NCI-H226 (cell line): ENCODE measurements at places on chromosomes 1 and 21.

DNA sequence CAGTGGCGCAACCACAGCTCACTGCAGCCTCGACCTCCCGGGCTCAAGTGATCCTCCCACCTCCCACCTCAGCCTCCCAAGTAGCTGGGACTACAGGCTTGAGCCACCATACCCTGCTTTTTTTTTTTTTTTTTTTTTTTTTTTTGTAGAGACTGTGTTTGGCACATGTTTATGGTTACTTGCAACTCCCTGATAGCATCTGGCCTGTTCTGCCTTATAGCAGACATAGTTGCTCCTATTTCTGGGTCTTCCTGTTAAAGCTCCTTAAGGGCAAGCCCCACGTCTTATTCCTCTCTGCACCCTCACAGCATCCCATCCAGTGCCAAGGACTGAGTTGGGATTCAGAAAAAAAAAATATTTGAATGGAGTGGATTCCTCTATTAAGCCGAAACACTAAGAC lies 17.1 kb upstream of the CNR2 start:
- no peak for DNase-seq

DNA sequence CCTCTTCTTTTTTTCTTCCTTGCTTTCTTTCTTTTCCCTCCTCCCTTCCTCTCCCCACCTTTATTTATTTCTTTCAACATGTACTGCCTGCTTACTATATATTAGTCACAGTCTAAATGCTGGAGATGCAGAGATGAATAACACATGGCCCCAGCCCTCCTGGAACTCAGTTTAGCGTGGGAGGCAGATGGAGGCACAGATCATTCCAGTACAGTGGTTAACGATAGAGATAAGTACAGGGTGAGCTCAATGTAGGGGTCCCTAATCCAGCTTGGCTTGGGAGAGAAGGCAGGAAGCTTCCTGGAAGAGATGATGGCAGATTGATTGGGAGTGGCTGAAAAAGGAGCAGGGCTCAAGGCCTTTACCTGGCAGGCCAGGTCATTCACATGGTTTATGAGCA lies 55.6 kb upstream of the PPP2R5A start:
- peak; percentile 64 for DNase-seq

DNA sequence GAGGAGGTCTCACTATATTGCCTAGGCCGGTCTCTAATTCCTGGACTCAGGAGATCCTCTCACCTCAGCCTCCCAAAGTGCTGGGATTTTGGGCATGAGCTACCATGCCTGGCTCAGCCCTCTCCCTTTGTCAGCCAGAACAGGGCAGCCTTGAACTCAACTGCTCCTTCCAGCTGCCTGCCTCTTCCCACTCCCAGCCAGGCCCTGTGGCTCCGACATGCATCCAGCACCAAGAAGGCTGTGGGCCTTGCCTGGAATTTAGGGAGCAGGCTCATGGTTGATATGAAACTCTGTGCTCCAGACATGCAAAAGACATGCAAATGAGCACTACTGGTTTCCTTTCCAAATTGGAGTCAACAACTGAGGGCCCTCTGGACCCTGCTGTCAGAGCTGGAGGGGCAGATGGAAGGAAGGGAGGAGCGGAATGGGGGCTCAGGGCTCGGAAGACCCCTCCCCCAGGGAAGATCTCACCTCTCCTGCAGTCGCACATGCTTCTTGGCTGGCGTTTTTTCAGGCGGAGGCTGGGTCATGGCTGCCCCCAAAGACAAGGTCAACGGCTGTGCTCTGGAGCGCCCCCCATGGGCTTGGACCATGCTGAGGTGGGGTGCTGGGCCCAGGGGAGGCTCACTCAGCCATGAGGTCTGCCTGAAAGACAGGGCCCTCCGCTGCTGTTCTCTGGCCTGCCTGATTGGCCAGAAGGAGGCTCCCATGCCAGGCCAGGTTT lies 1.4 kb downstream of the PTPN7 start:
- DNase-seq: no peak

- no peak for DNase-seq
These were observed 239.9 kb downstream of the DPYD start for GRCh38 chr1:97680894-97681293.

DNA sequence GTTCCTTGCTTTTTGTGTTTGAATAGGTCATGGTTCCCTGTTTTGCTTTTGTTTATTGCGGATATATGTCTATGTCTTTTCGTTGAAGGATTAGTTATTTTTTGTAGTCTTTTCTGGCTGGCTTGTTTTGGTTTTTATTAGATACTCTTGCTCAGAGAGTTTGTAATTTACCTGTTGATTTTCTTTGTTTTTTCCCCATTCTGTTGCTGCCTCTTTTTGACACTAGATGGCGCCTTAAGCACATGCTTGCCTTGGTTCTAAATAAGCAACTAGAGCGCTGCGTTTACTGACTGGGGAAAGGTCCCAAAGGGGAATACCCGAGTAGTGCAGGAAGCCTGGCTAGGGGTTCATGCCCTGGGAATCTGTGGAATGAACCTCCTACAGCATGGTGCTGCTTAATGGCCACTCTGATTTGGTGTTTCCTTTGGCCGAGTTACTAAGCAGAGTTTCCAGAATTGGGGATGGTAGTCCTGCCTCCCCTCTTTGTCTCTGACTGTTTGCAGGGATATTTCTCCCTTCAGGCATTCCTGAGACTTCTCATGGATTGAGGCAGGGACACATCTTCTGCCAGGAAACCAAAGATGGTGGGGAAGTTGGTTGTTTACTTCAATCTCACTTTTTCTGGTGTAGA lies 143.2 kb downstream of the PTPRU start:
- no peak for DNase-seq

GRCh38 chr1:36204347-36204909 lies 19.8 kb upstream of the THRAP3 start:
- DNase-seq: no peak

DNA sequence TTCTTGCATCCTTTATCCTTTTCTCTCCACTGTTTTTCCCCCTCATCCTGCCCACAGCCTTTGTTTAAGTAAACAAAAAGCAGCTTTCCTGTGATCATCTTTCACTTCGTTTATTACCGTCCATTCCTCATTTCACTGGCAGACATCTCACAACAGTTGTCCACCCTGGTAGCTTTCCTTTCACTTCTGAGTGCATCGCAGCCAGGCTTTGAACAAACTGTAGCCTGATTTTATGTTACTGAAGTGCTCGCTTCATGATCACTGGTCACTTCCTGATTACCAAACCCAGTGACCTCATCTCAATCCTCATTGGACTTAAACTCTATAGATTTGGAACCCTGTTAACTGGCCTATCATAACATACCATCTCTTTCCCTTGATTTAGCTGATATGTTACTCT lies 67.7 kb downstream of the SDCCAG8 start:
- DNase-seq: no peak

- DNase-seq: no peak
These were observed 38.9 kb downstream of the PLPP3 start for GRCh38 chr1:56540467-56540866.

- peak; percentile 52 for DNase-seq
These were observed at the start of gene HPCA for GRCh38 chr1:32886004-32886827. TSS of gene HPCA (plus strand) at chr1:32886491. CDS start at chr1:32888899, 2,408 bp downstream.

GRCh38 chr21:38965910-38966504 lies 160.3 kb downstream of the ETS2 start:
- no peak for DNase-seq

GRCh38 chr1:172095846-172096245 lies 254.5 kb downstream of the DNM3 start:
- DNase-seq: no peak

GRCh38 chr1:112666946-112667345 lies 7.5 kb upstream of the MOV10 start:
- no peak for DNase-seq

- no peak for DNase-seq
These were observed 21.0 kb upstream of the PCBP3 start for GRCh38 chr21:45622416-45623097.

- peak; percentile 28 for DNase-seq
These were observed 168.8 kb upstream of the B3GALT2 start for GRCh38 chr1:193355178-193355577.

GRCh38 chr1:208985231-208985630 lies 598.3 kb upstream of the CAMK1G start:
- DNase-seq: peak; percentile 63

GRCh38 chr1:53459321-53460175 lies at the start of gene DMRTB1:
TSS of gene DMRTB1 (plus strand) at chr1:53459399. CDS start at chr1:53459454, 55 bp downstream.
- DNase-seq: no peak

GRCh38 chr1:201551877-201552731 lies 13.2 kb downstream of the NAV1 start:
- DNase-seq: no peak

GRCh38 chr1:203402629-203403337 lies 51.9 kb upstream of the FMOD start:
- DNase-seq: no peak

DNA sequence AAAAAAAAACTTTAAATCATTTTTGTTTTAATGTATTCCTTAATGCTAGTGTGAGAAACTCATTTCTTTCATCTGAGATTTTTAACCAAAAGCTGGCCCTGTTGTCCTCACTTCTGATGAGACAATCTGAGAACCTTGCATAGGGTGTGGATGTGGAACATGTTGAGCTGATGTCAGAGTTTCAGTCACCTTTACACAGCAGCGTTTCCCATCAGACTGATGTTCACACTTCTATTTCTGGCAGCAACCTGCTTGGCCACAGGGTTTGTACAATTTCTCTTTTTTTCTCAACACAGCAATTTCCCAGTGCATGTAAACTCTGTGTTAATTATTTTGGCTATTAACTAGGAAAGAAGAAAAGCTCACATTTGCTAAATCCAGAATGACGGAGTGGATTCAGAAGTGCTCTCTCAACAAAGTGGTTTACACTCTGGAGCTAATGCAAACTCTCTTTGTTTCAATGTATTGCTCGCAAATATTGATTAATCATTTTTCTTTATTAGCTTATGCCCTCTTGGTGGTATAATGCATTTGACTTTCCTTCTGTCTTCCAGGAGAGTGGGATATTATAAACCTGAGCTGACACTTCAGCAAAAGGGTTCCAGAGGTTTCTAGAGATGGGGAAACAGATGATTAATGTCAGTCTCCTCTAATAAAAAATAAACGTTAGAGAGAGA lies 70.5 kb upstream of the HSPA13 start:
- DNase-seq: no peak

DNA sequence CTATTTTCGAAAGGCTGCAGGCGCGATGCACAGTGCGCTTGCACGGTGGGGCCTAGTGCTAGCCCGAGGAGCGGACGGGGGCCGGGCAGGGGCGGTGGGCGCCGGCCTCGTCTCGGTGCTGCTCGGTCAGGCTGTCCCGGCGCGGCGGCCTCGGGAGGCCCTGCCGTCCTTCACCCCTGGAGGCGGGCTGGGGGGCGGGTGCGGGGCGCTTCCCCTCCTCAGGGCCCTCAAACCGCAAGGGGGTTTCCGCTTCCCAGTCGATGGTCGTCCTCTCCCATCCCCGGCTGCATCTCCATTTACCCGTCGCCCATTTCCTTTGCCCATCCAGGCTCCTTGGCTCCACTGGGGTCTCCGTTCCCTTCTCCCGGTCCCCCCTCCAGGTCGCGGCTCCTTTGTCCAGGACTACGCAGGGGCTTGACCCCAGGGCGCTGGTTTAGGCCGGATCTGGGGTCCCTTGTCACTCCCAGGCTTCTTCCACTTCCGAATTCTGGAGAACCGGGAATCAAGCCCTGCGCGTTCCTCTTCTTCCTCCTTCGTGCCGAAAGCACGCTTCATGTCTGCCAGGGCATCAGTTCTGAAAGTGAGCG lies 196.3 kb upstream of the LMO4 start:
- DNase-seq: no peak

DNA sequence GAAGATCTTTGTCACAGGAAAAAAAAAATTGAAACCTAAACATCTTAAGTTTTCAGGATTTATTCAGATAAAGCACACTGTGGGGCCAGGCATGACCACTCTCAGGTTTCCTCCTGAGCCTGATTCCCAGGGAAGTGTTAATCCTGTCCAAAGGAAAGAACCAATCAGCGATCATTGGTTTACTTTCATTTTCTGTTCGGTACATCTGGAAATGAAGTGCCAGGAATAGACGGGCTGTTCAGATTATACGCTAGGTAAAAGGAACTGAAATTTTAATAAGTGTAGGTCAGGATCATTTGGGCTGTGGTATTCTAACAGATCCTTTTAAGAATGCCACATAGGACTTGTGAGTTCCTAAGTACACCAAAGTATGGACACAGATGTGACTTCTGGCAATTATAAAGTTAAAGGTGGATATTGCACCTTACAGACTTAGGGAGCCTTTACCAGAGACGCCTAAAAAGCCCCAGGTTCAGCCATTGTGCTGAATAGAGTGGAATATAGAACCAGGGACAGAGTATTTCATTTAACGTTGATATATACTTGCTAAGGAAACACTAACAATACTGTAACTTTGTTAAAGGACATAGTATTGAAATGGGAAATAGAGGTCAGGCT lies 9.3 kb upstream of the CACYBP start:
- peak; percentile 77 for DNase-seq

GRCh38 chr1:226659136-226659535 lies 79.9 kb downstream of the ITPKB start:
- no peak for DNase-seq

- no peak for DNase-seq
These were observed 38.8 kb downstream of the VPS45 start for GRCh38 chr1:150106341-150106740.
